RWPE1 (cell line): ENCODE measurements at places on chromosomes 12 and 14.

- no peak for DNase-seq
Measured at GRCh38 chr12:111040690-111041089, 120.3 kb upstream of the MYL2 start.

DNA sequence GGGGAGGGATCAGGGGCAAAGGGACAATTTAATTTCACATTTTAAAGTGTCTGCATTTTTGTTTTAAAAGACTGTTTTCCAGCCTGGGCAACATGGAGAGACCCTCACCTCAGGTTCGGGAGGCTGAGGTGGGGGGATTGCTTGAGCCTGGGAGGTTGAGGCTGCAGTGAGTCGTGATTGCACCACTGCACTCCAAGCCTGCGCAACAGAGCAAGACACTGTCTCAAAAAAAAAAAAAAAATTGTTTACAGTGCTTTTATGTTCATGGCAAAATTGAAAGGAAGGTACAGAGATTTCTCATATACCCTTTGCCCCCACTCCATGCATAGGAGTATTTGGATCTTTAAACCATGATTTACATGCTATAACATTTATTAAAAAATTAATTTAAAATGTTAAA, 16.4 kb upstream of the HVCN1 start:
- DNase-seq, result no peak

DNA sequence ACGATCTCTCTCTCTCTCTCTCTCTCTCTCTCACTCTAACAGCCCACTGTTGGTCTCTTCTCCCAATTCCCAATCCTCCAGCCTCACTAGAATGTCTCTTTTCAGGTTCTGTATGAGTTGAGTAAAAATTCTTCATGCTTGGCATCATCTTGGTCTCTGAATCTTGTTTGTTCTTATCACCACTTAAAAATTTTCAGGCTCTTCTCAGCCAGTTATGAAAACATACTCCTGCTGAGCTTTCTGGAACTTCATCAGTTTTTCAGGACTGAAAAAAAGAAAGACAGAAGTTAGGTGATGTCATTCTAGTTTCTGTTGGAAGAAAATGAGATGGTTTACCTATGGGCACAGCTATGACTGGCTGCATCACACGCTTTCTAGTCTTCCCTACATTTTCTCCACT, 11.5 kb upstream of the IL22 start:
- no peak for DNase-seq

DNA sequence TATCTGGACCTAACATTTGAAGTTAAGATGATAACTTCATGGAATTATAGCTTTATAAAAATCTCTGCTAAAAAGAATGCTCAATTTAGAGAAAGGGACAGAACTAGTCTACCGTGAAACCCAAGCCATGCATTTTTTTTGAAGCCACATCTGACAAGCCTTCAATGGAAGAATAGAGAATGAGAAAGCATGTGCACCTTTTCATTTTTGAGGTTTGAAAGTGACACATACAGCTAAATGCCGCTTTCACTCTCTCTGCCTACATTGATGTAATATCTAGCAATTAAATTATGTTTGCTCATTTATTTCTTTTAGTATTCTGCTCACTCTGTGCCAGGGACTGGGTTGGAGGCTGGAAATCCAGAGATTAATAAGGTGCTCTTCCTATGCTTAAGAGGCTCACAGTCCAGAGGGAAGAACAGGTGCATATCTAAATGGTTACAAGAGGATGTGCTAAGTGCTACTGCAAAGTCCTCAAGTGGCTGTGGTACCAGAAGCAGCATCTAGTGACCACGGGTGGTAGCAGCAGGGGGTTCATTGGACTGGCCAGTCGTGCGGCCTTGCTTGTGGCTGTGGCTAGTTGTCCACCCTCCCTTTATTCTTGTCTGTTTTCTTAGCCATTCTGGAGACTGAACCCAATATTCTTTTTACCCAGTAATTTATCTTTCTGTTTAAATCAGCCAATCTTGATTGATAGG, 60.4 kb downstream of the PPP1R36 start:
- DNase-seq, result no peak

DNA sequence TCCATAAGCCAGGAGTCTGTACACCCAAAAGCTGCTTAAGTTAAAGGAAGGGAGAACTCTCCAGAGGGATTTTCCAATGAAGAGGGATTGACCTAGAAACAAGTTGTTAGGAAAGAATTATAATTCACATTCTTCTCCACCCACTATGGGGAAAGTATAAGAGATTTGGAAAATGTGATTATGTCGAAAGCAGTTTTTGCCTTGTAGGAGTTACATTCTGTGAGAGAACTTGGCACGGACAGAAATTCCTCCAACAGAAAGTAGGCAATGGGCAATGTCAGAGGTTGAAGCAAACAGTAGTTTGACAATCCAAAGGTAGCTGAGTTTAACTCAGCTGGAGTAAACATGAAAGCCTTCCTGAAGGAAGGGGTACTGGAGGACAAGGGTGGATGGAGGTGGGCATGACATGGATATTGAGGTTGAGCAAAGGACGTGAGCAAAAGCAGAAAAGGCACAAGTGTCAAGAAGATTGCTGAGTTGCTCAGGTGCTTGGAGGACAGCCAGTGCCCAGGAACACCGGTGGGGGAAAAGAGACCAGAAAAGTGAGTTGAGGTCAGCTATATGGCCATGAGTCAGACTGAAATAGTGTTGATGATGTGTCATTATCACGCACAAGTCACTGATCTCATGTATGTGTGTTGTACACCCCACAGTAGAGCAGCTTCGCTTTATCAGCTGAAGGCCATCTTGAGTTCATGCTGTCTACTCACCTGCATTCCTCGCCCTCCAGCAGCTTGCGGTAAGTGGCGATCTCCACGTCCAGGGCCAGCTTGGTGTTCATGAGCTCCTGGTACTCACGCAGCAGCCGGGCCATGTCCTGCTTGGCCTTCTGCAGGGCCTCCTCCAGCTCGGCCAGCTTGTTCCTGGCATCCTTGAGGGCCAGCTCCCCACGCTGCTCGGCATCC, 4.0 kb downstream of the KRT5 start:
- DNase-seq, result no peak

- DNase-seq, result peak; percentile 34
Measured at GRCh38 chr14:73457041-73457923, 1.1 kb downstream of the NUMB start.

- DNase-seq, result no peak
Measured at GRCh38 chr14:24845851-24846250, 204.1 kb downstream of the STXBP6 start.

- no peak for DNase-seq
Measured at GRCh38 chr12:59834659-59835474, 239.0 kb downstream of the SLC16A7 start.

DNA sequence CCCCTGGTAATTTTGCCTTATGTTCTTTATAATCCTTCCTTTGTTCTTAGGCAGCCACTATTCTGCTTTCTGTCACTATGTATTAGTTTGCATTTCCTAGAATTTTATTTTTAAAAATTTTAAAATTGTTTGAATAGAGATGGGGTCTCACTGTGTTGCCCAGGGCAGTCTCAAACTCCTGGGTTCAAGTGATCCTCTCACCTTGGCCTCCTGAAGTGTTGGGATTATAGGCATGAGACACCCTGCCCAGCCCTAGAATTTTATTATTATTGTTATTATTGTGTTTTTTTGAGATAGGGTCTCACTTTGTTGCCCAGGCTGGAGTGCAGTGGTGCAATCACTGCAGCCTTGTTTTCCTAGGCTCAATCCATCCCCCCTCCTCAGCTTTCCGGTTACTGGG, 2.6 kb downstream of the PTPN11 start:
- no peak for DNase-seq

DNA sequence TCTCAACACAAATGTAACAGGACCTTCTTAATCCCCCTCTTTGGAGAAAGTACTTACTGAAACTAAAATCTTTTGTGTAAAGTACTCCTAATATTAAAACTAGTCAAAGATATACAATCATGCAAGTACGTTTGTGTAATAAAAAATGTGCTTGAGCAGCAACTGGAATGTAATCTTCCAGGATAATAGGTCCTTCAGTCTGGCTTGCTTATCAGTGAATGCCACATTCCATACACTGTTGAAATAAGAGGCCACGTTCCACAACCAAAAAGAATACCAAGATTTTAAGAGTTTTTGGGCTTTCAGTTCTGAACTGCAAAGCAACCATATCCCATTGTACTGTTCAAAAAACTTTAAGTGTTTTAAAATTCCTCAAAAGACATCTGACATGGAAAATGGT, 26.2 kb upstream of the GRIN2B start:
- DNase-seq, result no peak

GRCh38 chr14:52265253-52265652, 2.2 kb upstream of the PTGDR start:
- no peak for DNase-seq

- DNase-seq, result peak; percentile 41
Measured at GRCh38 chr14:102777711-102778337, 575 bp downstream of the TRAF3 start.
